Activated gamma-delta T cell treated with anti-CD3 and anti-CD28 coated beads, Interleukin-2, amount 50 U/mL, for 16 hours (primary cell): ENCODE measurements at places on chromosomes 5 and 9.

DNA sequence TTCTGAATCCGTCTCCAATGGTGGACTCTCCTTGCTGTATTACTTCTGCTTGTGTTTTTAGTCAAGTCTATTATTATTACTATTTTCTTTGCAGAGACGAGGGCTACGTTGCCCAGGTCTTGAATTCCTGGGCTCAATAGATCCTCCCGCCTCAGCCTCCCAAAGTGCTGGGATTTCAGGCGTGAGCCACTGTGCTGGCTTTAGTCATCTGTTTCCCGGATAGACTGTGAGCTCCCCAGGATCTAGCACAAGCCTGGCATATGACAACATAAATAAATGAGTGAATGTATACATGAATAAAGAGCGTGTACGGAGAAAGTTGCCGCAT, 439 bp upstream of the DDX46 start:
- DNase-seq = no peak

- DNase-seq = no peak
These were observed 26.1 kb downstream of the POU5F2 start for GRCh38 chr5:93715327-93715726.

GRCh38 chr5:94893412-94894135, 275.1 kb downstream of the SLF1 start:
- no peak for DNase-seq

DNA sequence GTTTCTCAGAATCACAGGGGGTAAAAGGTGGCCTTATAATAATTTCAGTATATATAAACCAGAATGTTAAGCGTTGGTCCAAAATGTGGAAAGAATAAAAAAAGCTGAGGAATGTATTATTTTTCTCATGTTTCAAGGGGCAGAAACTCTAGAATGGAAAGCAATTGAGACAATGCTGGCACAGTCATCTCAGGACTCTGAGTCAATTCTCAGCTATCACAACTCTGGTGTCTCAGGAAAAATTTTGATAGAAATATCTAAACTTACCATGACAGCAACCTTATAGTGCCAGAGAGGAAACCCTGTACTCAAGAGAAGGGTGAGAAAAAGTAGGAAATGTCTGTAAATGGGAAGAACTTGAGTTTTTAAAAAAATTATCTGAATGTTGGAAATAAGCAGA, 1189.4 kb upstream of the NUDT12 start:
- DNase-seq = no peak

DNA sequence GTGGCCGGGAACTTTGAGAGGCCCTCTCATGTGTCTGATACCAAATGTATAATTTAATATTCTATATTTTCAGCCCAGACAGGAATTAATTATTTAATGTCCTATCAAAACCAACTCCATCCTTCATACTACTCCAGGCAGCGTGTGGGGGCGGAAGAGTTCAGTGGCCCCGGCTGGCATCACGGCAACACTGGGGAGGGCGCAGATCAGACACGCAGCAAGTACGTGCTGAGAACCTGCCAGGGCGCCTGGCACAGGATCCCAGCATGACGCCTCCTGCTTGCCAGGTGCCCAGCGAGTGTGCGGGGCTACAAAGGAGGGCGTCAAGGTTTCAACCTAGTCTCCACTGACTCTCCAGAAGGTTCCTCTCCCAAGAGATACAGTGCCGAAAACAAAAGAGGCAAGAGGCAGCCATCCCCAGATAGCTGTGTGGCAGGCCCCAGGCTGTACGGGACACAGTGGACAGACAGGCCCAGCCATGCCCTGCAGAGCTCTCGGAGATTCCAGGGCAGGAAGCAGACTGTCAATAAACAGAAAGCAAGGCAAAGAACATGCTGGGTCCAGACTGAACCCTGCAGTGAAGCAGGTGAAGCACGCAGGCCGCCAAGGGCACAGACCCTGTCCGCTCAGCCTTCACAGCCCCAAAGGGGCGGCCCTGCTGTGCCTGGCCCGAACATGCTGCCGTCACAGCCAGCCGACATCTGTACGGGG, 110.3 kb downstream of the VAV2 start:
- no peak for DNase-seq

GRCh38 chr9:123745451-123745850, 184.5 kb downstream of the DENND1A start:
- DNase-seq = no peak

DNA sequence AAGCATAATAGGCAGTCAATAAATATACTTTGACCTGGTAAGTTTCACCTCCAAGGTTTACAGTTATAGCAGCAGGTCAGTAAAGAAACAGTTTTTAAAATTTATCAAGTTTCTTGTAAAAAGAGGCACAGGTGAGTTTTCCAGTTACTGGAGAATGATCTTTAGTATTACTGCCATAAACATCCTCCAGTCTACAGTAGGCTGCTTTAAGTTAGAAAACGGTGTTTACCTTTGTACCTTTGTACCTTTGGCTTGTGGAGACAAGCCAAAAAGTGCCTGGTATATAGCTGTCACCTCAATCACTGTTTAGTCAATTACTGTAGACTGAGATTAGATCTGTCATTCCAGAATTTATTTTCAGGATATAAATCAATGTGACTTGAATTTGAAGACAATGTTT, 42.7 kb upstream of the SRFBP1 start:
- DNase-seq = no peak

DNA sequence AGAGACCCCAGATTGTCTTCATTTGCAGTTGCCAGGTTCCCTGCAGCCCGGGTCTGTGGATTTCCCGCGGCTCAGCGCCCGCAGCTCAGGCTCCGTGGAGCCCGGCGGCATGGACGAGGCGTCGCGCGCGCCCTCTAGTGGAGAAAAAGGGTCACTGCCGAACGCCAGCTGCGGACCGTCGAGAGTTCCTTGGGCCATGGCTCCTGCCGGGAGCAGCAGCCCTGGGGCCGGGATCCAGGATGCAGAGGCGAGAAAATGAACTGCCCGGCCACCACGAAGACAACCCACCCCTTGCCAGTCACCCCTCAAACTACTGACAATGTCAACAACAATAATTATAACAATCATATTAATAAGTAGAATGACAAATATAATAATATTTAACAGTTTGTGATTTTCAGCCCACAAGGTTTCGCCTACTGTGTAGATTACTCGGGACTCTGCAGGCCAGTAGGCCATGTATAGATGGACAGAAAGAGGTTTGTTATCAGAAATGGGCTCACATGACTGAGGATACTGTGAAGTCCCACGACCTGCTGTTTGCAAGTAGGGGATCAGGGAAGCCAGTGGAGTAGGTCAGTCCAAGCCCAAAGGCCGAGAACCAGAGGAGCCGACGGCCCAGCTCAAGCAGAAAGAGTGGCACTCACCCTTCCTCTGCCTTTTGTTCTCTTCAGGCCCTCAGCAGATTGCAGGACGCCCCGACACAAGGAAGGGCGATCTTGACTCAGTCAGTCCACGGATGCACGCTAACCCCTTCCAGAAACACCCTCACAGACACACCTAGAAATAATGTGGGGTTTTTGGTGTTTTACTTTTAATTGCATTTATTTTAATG, 43.1 kb downstream of the BOD1 start:
- DNase-seq = peak; percentile 41

- no peak for DNase-seq
These were observed 33.8 kb downstream of the CAPSL start for GRCh38 chr5:35904443-35905132.
